Left renal cortex interstitium (tissue), 4 donors: ENCODE measurements at places on chromosomes 1 and 21. TPM values are rescaled to one million over a fixed set of nuclear protein-coding genes. Genes with fewer than 3 reads are reported as not detected.

- no peak for DNase-seq
Observed at GRCh38 chr1:33364565-33364918, 43.6 kb upstream of the A3GALT2 start.

GRCh38 chr1:93845538-93846205, 33.3 kb downstream of the DNTTIP2 start:
- peak; percentile 25 for DNase-seq

GRCh38 chr1:37156646-37157045, 122.3 kb upstream of the GRIK3 start:
- no peak for DNase-seq

GRCh38 chr1:47696404-47696736, 258.5 kb downstream of the FOXD2 start:
- no peak for DNase-seq

GRCh38 chr1:205570173-205570501, 61.7 kb downstream of the ELK4 start:
- DNase-seq: no peak

DNA sequence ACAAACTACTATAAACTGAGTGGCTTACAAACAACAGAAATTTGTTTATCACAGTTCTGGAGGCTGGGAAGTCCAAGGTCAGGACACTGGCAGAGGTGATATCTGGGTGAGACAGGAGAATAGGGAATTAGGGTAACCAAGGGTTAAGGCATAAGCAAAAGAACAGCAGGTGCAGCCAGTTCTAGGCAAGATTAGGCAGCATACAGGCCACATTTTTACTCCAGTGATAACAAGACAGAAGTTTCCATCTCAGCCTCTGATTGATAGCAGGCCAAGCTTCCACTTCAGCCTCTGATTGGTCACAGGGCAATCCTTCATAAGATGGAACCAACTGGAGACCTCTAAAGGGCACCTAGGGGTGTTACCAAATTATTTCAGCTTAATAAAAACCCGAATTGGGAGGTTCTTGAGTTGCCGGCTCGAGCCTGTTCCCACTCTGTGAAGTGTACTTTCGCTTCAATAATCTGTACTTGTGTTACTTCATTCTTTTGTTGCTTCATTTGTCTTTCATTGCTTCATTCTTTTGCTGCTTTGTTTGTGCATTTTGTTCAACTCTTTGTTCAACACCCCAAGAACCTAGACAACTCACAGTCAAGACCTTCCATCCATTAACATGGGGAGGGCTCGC, 185.6 kb downstream of the TOMM20 start:
- no peak for DNase-seq

- DNase-seq: no peak
Observed at GRCh38 chr1:100449477-100449876, 88.5 kb upstream of the GPR88 start.

- no peak for DNase-seq
Observed at GRCh38 chr1:241994171-241994570, 4.7 kb downstream of the MAP1LC3C start.

DNA sequence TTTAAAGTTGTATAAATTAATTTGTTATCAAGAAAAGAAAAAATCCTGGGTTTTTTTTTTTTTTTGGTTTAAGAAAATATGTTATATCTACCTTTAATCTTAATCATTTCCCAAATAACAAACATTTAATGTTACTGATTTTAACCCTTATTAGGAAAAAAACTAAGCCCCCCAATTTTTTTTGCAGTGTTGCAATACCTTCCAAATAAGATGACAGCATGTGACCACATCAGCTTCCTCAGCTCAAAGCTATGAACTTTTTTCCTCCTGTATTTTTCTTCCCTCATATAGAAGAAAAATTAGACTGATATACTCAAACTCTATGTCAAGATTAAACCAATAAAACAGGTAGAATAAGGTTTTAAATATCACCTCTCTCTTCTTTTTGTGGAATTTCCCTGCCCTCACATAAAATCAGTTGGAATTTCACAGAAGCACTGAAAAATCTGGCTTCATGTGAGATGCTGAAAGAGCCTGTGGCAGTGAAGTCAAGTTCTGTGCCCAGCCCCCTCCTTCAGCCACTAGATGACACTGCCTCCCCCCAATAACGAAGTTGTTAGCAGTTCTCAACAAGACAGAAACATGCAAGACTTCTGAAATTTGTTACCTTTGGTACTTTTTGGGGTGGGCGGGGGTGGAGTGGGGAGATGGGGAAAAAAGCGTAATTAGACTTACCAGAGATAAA, 9.6 kb upstream of the SMYD2 start:
- DNase-seq: no peak

- no peak for DNase-seq
Observed at GRCh38 chr1:221690858-221691257, 51.0 kb downstream of the DUSP10 start.

DNA sequence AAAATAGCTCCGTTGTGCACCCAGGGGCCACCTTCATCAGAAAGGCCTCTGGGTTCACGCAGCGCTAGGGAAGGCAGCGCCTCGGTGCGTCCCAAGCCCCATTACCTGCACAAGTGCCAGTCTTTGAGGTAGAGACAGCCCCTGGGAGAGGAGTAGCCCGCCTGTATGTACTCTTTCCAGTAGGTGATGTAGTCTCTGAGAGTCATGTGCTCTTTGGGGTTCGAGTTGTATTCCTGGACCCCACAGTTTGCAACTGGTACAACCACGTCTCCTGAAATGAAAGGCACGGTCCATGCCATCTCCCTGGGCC, 601 bp downstream of the JMJD4 start:
- DNase-seq: no peak

DNA sequence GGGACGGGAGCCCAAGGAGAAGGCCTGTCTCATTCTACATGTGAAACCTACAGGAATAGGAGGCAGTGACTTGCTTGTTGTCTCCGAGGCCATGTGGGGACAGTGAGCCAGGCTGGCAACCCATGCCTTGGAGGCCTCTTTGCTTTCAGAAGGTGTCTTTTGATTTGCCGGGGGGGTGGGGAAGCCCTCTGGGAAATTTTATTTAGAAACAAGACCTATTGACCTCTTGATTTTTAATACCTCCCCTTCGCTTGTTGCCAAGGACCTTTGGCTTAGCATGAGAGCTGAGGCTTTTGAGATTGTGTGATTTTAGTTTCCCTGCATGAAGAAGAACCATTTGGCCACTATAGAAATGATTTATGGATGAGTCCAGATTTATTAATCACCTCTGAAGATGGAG, 4.1 kb downstream of the ARMH1 start:
- DNase-seq: no peak

DNA sequence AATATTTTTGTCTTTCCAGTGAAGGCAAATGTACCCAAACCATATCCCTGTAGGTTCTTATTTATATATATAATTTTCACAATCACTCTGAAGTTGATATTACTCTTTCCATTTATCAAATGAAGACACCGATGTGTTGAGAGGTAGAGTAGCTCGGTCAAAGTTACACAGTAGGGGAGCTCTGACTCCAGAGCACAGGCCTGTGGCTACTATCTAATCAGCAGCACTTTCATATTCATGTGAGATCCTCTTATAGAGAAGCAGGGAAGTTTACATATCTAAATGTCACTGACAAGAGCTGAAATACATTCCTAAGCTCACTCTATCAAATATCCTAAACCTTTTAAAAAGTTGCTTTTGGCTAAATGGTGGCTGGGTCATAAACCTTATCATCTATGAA, 241.1 kb upstream of the B3GALT2 start:
- DNase-seq: no peak

DNA sequence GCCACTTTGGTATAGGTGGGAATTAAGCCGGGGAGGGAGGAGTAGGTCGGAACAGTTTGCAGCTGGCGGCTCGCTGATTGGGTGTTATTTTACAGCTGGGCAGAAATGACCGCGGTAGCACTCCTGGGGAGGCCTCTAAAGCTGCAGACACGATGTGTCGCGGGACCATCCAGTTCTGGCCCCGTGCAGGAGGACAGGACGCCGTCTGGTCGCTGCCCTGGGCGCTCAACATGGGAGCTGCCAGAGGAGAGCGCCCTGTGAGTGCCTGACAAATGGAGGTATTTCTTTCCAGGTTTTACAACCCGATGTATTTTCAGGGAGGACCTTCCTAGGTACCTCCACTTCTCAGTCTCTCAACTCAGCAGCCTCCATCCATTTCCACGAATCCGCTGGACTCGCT, 46.2 kb downstream of the CDC7 start:
- no peak for DNase-seq

- peak; percentile 56 for DNase-seq
Observed at GRCh38 chr1:21439721-21440629, at the start of gene NBPF3. TSS of gene NBPF3 (plus strand) at chr1:21440137. CDS start at chr1:21445087, 4,950 bp downstream.

GRCh38 chr21:27721675-27722074, 754.8 kb upstream of the ADAMTS5 start:
- no peak for DNase-seq

- no peak for DNase-seq
Observed at GRCh38 chr1:206685334-206685768, 646 bp downstream of the MAPKAPK2 start.

DNA sequence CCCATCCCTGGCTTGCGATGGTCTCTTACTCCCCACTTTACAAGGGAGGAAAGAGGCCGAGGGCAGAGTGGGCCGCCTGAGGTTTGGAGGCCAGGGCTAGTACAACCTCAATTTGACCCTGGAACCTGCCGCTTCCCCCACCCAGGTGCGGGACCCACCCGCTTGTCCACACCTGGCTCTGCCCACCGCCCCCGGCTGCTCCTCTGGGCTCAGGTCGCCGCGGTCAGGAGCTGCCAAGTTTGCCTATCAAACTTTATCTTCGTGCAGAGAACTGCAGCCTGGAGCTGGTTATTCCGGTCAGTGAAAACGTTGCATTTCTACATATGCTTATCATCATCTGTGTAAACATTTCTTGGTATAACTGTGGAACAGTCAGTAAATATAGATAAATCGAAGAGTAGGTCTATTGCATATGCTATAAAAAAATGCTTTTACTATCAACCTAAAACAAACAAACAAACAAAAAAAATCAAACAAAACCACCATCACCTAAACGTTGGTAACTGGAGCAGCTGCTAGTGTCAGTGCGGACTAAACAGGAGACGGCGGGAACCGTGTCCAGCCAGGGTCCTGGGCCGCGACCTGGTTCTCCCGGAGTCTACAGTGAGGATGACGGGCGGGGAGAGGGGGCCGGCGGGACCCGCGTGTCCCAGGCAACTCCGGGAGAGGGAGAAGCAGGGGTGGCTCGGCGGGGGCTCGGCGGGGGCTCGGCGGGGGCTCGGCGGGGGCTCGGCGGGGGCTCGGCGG, 906 bp upstream of the ADARB1 start:
- no peak for DNase-seq

DNA sequence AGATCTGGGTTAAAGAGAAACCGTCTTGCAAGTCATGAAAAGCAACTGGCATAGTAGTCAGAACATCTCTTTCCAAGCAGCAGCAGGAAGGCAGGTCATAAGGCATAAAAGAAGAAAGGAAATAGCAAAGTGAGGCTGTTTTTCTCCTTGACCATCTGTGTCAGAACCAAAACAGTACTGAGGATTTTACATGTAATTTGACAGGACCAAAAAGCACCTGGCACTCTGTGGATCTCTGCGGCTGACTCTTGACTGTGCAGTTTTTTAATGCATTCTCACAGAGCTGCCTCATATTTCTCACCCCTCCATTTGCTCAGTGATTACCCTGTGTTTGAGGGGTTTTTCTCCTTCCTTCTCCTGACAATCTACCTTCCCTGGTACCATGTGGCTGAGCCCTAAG, 17.7 kb downstream of the TBX15 start:
- DNase-seq: no peak

DNA sequence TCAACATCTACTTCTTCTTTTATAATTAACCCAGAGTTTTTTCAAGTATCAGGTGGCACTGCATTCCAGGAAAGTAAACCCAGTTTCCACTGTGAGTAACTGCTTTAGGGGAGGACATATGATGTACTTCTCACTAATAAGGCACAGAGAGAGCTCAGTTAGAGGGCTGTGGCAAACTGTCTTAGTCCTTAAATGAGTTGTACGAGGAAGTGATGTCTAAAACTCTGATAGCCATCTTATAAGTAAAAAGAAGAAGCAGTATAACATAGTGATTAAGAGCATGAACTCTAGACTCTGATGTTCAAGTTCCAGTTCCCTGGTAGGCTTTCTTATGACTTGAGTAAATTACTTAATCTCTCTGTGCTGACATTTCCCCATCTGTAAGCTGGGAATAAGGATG, 58.7 kb upstream of the PTGS2 start:
- no peak for DNase-seq

DNA sequence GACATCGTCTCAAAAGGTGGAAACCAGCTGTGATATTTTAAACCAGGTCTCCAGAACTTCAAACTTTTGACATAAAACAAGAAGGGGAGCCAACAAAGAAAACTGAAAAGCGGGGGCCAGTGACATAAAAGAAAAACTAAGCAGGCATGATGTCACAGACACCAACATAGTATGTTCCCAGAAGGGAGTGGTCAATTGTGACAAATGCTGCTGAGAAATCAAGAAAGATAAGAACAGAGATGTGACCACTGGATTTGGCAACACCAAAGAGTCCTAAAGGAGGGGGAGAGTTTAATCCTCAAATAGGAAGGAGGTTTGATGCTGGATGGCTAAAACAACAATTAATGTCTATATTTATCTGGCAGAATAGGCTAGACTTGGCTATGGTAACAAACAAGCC, 2.3 kb upstream of the RNF19B start:
- no peak for DNase-seq

GRCh38 chr1:171912509-171913175, 71.3 kb downstream of the DNM3 start:
- DNase-seq: no peak

- no peak for DNase-seq
Observed at GRCh38 chr1:207088701-207089626, at the start of gene C4BPB. TSS of gene C4BPB (plus strand) at chr1:207088860. CDS start at chr1:207089532, 672 bp downstream.

- no peak for DNase-seq
Observed at GRCh38 chr1:106027871-106028270, 1028.6 kb upstream of the PRMT6 start.

DNA sequence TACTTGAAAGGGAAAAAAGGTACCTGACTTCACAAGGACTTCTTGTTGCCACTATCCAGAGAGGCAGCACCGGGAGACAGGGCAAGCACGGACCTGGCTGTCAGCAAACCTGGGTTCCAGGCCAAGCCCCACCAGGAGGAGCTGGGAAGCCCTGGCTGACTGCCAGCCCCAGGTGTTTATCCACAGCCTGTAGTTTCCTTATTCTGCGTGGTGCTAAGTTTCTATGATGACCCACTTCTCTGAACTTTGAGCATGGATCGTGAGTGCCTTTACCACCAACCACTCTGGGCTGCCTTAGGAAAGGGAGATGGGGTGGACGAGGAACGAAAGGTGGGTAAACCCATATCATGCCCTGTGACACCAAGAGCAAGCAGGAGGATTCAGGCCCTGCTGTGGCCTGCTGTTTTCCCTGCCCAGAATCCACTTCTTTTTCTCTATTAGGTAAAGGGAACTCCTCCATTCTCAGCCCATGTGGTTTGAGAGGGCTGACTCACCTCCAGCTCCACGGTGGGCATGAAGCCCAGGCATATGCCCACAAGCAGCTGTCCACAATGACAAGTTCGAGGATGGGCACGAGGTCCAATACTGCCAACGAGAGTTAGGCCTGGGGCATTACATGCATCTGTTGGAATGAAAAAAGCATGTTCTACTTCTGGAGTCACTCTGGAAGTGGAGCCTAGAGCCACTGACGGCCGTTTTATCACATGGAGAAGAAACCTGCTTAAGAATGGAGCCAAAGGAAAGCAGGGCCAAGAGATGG, 20.3 kb downstream of the TSPAN2 start:
- no peak for DNase-seq

- DNase-seq: no peak
Observed at GRCh38 chr1:160030657-160031364, 979 bp downstream of the PIGM start.

ARTN gene
- polyA plus RNA-seq: 1.9 TPM

INAVA gene
- 43.1 TPM for polyA plus RNA-seq

WDR64 gene
- 1.5 TPM for polyA plus RNA-seq

KRTAP13-2 gene
- polyA plus RNA-seq: not detected

HCRTR1 gene
- polyA plus RNA-seq: 0.07 TPM

SLC2A5 gene
- polyA plus RNA-seq: 1.0 TPM

SERPINC1 gene
- polyA plus RNA-seq: 0.30 TPM

HES3 gene
- polyA plus RNA-seq: not detected
